ENCODE measurements at places on chromosomes 12 and 14.

GRCh38 chr14:71652368-71652767, 279.9 kb upstream of the RGS6 start:
- no peak for DNase-seq

DNA sequence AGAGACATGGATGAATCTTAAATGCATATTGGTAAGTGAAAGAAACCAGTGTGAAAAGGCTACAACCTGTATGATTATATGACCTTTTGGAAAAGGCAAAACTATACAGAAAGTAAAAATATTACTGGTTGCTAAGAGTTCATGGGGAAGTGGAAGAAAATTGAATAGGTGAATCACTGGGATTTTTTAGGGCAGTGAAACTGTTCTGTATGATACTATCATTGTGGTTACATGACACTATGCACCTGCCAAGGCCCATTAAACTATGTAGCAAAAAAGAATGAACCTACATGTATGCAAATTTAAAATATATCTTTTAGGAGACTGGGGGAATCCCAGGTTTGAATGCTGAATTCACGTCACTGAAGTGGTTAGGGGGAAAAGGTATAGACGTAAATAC, 12.6 kb upstream of the OR8S1 start:
- DNase-seq = no peak

- no peak for DNase-seq
These were observed 28.4 kb downstream of the SLC6A12 start for GRCh38 chr12:185576-185955.

- no peak for DNase-seq
These were observed 153.0 kb downstream of the NOVA1 start for GRCh38 chr14:26444822-26445221.

GRCh38 chr12:115767916-115768315, 509.6 kb downstream of the MED13L start:
- no peak for DNase-seq

- DNase-seq = no peak
These were observed 115.2 kb downstream of the KSR2 start for GRCh38 chr12:117853600-117853999.

DNA sequence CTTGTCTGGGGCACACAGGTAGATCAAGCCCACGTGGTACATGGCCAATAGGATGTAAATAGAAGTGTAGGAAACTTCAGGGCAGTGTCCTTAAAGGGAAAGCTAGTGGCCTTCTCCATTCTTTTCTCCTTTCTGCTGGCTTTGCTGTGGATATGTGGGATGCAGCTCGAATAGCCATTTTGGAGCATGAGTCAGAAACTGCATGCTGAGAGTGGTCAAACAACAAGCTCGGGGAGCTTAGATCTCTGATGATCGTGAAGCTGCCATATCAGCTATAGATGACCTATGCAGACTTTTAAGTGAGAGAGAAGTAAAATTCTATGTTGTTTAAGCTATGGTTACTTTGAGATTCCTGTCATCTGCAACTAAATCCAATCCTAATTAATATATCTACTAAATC, 241.3 kb upstream of the DAAM1 start:
- DNase-seq = no peak

- no peak for DNase-seq
These were observed 216.6 kb downstream of the RAD51B start for GRCh38 chr14:68036202-68036601.

DNA sequence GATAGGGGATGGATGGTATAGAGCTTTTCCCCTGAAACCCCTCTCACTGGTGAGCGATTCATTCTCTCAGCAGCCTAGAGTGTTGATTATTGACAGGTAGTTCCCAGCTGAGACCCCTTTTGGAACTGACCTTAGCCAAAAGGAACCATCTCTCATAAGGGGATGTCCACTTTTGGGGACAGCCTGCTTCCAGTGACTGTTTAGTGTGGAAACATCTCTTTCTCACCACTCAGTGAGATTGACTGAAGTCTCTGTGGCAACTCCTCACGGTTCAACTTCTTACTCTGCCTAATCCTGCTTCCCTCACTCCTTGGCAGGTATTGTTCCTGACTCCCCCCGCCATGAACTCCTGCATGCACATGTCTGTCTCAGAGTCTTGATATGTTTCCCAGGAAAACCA, 529.2 kb upstream of the ATP2B1 start:
- no peak for DNase-seq

- DNase-seq = no peak
These were observed 21.6 kb downstream of the TMTC2 start for GRCh38 chr12:82708061-82708879.

DNA sequence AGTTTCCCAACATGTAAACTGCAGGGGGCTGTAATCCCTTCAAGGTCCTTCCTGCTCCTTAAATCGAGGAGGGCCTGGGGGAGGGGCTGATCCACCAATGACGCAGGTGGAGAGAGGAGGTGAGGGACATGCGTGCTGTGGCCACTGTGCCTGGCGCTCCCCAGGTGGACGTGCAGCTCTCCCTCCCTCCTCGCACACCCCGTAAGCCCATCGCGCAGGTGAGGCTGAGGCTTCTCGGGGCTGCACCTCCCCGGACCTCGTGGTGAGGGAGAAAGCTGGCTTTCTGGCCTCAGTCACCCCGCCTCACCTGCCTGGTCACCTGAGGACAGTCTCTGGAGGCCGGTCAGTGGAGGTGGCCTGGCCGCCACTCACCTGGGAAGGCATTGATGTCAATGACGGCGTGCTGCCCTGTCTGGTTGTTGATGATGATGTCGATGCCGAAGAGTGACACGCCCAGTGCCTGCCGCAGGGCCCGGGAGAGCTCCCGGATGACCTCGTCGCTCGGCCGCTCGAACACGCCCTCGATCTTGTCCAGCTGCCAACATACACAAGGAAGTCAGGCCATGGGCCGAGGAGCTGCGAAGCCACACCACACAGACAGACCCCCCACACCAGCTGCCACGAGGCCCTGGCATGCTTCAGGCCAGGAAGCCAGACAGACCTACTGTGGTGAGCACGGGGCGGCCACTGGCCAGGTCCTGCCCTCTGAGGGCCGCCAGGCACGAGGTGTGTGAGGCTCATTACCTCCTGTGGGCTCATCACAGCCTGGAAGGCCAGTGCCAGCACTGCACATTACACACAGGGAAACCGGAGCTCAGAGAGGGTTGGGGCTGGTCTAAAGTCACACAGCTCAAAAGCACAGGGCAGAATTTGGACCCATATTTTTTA, 23.3 kb downstream of the CHGA start:
- DNase-seq = no peak

DNA sequence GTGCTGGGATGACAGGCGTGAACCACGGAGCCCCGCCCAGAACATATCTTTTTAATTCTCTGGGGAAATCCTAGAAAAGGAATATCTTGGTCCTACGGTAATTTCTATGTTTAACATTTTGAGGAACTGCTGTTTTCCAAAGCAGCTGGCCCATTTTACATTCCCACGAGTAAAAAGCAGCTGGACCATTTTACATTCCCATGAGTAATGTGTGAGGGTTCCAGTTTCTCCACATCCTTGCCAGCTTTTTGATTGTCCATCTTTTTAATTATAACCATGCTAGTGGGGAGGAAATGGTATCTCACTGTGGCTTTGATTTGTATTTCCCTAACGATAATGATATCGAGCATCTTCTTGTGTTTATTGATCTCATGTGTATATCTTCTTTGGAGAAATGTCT, 4.4 kb upstream of the P2RX4 start:
- DNase-seq = no peak

GRCh38 chr12:31629756-31630732, 29.4 kb upstream of the ETFBKMT start:
- DNase-seq = no peak

DNA sequence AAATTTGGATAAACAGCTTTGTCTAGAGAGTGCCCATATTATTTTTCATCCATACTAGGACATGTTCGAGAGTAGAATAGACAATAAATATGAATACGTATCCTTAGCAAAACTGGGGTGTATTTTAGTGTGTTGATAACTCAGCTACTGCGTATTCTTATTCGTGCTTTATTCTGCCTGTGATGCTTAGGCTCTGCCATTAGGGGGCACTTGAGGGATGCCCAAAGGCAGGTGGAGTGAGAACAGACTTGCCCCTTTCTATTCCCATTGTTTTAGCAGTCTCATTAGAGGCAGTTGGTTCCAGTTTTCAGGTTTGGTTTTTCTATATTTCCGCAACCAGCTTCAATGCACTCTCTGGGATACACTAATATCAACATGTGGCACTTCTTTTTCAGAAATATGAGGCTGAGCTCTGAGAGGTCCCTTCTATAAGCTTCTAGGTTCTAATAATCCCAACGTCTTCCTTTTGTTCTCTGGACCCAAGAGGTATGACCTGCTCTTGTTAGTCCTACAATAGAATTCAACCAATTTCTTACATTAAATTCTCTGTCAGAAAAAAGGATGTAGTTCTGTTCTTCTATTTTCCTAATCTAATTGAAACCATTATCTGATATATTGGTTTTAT, 985.7 kb upstream of the FBXO33 start:
- no peak for DNase-seq

DNA sequence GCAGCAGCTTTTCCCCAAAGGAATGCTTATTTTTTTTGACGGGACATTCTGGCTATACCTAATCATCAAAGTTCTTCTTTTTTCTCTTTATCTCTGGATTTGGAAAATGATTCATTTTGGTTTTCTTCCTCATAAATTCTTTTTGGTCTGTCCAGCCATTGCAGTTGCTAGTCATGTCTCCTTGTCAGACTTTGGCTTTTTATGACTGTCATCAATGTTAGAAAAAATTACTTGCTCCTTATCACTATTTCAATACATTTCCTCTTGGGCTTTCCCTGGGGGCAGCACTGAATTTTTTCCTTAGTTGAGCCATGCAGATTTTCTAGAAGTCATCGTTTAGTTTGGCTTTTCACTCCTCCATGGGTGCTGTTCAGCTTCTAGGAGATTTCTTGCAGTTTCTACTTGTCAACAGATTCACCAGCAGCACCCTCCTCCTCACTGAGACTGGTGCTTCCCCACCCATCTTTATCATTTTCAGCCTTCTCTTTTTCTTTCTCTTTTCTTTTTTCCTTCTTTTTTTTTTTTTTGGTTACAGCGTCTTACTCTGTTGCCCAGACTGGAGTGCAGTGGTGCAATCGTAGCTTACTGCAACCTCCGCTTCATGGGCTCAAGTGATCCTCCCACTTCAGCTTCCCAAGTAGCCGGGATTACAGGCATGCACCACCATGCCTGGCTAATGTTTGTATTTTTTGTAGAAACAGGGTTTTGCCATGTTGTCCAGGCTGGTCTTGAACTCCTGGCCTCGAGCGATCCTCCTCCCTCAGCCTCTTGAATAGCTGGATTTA, 5.2 kb downstream of the ADIPOR2 start:
- DNase-seq = no peak

- no peak for DNase-seq
These were observed 125.2 kb upstream of the PARP11 start for GRCh38 chr12:3998397-3998796.

GRCh38 chr12:63869656-63870055, 25.2 kb downstream of the SRGAP1 start:
- no peak for DNase-seq

DNA sequence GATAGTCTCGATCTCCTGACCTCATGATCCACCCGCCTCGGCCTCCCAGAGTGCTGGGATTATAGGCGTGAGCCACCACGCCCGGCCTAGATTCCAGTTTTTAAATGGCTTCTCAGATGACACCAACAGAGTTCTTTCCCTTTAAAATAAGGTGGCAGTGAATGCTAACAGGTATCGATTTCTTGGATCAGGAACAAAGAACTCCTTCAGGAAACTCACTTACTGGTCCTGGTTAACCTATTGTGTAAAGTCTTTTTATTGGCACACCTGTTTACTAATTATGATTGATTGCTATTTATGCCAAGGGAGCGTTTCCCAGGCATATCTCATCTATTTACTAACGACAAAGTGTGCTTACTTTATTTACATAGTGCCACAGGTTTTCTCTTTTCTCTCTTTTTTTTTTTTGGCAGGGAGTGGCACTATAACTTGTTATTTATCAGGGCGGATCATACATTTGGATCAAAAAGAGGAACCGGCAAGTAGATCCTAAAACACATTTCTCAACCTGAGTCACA, 89.7 kb downstream of the GLT1D1 start:
- DNase-seq = no peak

DNA sequence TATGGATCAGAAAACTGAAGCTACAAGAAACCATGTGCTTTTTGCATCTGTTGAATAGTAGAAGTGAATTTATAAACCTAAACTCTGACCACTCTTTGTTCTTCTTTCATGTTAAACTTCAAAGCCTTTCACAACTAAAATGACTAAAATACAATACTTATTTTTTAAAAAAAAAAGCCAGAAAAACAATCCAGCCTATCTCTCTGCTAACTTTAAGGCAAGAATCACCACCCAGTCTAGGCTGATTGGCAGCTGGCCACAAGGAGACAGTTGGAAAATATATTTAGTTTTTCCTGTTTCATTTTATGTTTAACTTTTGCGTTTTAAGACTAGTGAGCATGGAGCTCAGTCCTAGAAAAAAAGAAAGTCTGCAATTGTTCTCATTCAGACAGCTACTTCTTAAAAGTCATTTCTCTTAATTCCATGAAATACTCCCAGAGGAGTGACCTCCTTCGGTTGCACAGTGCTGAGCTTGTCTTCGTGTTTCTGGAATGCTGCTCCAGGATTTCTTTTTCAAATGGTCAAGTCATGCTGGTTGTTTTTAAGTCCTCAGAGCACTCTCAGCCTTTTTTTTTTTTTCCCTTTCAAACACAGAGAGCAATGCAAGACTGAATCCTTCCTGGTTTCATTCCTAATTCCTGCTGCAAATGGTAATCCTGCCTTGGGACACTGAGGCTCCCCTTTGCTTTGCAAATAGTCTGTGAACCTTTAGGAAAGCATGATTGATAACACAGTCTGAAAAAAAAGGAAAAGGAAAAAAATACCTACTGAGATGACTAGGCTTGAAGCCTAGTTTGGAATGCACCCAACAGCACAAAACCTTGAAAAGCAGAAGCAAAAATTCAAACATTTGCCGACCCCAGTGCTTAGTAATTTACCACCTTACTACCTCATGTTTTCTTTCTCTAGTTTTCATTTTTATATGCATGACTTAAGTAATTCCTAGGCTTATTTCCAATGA, 233.3 kb upstream of the DAAM1 start:
- no peak for DNase-seq

DNA sequence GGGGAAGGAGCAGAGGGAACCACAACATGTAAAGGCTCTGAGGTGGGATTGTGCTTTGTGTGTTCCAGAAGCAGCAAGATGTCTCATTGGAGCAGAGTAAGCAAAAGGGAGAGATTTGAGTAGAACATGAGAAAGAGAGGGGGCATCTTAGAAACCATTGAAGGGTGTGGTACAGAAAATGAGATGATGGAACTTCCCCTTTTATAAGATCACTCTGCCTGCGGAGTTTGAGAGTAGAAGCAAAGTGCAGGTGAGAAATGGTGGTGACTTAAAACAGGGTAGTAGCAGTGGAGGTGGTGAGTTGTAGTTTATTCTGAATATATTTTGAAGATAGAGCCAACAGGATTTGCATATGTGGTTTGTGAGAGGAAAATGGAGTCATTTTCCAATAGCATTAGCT, 56.0 kb downstream of the FBXO34 start:
- no peak for DNase-seq

GRCh38 chr12:28742791-28743190, 406.3 kb upstream of the FAR2 start:
- DNase-seq = no peak

- DNase-seq = no peak
These were observed 107.4 kb downstream of the PRICKLE1 start for GRCh38 chr12:42482041-42482747.

GRCh38 chr12:8157484-8158198, 826 bp downstream of the ZNF705A start:
- no peak for DNase-seq

All from activated CD4-positive, CD25-positive, alpha-beta regulatory T cell treated with anti-CD3 and anti-CD28 coated beads, Interleukin-2, amount 50 U/mL, for 72 hours (primary cell).